ENCODE measurements at places on chromosomes 1 and 21.

DNA sequence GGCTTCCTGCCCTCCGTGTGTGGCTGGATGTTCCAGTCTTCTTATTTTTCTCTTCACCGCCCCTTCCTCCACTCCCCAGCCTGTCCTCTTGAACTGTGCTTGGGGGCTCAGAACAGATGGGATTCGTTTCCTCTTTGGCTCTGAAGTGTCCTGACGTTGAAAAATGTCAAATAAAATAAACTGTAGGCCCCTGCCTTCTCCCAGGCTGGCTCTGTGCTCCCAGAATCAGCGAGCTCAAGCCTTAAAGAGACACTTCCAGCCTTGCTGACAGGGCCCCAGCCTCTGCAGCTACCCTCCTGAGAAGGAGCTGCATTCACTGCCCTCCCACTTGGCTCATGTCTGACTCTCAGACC is 104.2 kb upstream of the IPO9 start:
- DNase-seq, result no peak

- DNase-seq, result no peak
Measured at GRCh38 chr21:31609081-31609480, 50.4 kb upstream of the SOD1 start.

GRCh38 chr1:192849011-192849410 is 40.2 kb downstream of the RGS2 start:
- no peak for DNase-seq

GRCh38 chr1:119489201-119489600 is 17.8 kb upstream of the HSD3B1 start:
- DNase-seq, result no peak

GRCh38 chr1:52640697-52641096 is 7.7 kb downstream of the SHISAL2A start:
- DNase-seq, result no peak

DNA sequence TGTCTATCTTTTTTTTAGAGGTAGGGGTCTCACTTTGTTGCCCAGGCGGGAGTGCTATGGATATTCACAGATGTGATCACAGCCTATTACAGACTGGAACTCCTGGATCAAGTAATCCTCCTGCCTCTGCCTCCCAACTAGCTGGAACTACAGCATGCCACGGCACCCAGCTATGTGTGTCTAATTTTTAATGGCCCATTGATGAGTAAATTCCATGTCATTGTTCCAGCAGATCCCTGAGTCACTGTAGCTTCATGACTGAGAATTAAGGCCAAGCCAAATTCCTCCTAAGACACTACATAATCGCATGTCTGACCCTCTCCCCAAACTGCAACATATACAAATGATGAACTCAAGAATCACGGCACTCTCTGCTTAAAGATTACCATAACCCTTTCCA is 84.2 kb upstream of the RGS2 start:
- no peak for DNase-seq

DNA sequence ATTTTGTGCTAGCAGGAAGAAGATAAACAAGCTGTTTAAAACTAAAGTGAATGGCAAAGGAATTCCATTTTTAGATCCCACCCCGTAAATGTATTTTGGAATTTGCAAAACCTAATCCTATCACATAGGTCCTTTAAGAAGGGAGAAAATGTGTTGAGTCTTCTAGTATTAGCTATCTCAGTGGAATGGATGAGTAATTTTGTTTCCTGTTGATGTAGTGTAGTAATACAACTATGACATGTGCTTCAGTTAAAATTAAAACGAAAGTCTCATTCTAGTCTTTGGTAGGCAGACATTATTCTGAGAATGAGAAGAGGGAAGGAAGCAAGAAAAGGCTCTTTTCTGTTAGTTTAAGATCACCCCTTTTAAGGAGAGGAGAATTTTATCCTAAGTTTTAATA is 265.9 kb upstream of the C1orf105 start:
- no peak for DNase-seq
